ENCODE measurements at places on chromosomes 7 and 10.

DNA sequence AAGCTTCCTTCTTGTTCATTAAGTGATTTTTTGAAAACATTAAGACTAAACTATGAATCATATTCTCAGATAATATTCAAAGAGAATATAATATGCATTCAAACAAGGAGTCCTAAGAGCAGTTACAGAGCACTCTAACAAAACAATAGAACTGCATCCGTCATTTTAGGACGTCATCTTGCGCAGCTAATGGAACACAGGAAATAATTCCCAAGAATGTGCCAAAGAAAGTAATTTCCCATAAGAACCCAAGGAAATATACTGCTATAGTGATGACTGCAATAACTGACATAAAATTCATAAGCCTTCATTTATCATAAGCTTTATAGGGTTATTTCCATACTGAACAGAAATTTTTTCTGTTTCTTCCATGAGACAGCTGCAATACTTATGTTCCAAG lies 28.3 kb upstream of the CASD1 start:
- no peak for DNase-seq

GRCh38 chr7:25959168-25959734 lies 192.7 kb upstream of the NFE2L3 start:
- DNase-seq, result no peak

GRCh38 chr7:103856929-103857328 lies 132.5 kb downstream of the RELN start:
- no peak for DNase-seq

GRCh38 chr7:140096459-140096858 lies 33.7 kb upstream of the PARP12 start:
- DNase-seq, result no peak

GRCh38 chr10:61836888-61837754 lies 64.4 kb upstream of the ARID5B start:
- DNase-seq, result no peak

Measured in suppressor macrophage treated with lipopolysaccharide for 4 hours (primary cell).